ENCODE measurements at places on chromosomes 2 and 18. TPM values are rescaled to one million over a fixed set of nuclear protein-coding genes. Genes with fewer than 3 reads are reported as not detected.

Gene CCDC121
- 10.9 TPM for total RNA-seq

Gene RGPD8
- 1.2 TPM for total RNA-seq

Gene C2orf81
- 0.53 TPM for total RNA-seq

Gene CNGA3
- not detected for total RNA-seq

Gene ANO7
- 0.37 TPM for total RNA-seq

Gene FIGN
- 2.3 TPM for total RNA-seq

Gene STARD6
- total RNA-seq = not detected

Gene AFF3
- 2.8 TPM for total RNA-seq

Gene SAG
- total RNA-seq = not detected

Gene GULP1
- total RNA-seq = 34.6 TPM

Gene METTL8
- 39.3 TPM for total RNA-seq

Gene BZW1
- total RNA-seq = 375 TPM

Gene SETBP1
- total RNA-seq = 2.3 TPM

Gene ATOH8
- 16.9 TPM for total RNA-seq

Gene CDK15
- 0.90 TPM for total RNA-seq

Gene SERPINB7
- total RNA-seq = 0.21 TPM

Gene UPP2
- total RNA-seq = not detected

Gene C2orf66
- not detected for total RNA-seq

Gene ICA1L
- 2.1 TPM for total RNA-seq

Gene KANSL1L
- 27.1 TPM for total RNA-seq

Gene HOXD4
- 3.6 TPM for total RNA-seq

Gene SALL3
- not detected for total RNA-seq

Gene RAD51AP2
- total RNA-seq = not detected

Gene SANBR
- 9.4 TPM for total RNA-seq

Gene ELOA2
- total RNA-seq = not detected

Gene ACADL
- not detected for total RNA-seq

Gene NR4A2
- total RNA-seq = 5.2 TPM

Gene KCNJ3
- not detected for total RNA-seq

Gene FBXO36
- 0.67 TPM for total RNA-seq

Gene PXDN
- 3.1 TPM for total RNA-seq

Gene TUBB8B
- total RNA-seq = 0.69 TPM

Gene CHRND
- not detected for total RNA-seq

Gene AAMP
- total RNA-seq = 153 TPM

Gene ACTG2
- total RNA-seq = 0.24 TPM

Gene ITGA6
- 65.3 TPM for total RNA-seq

Gene REG1B
- not detected for total RNA-seq

Gene ALPI
- total RNA-seq = not detected

Gene MBP
- total RNA-seq = 65.2 TPM

Gene ALK
- total RNA-seq = 4.8 TPM

Gene RUFY4
- total RNA-seq = not detected

Gene PIEZO2
- total RNA-seq = 0.61 TPM

Gene NLRC4
- 0.03 TPM for total RNA-seq

Gene KIAA2012
- not detected for total RNA-seq

Gene OSBPL6
- 3.7 TPM for total RNA-seq

Gene FOXD4L1
- total RNA-seq = not detected

Gene LRP1B
- 0.03 TPM for total RNA-seq

Gene C2orf72
- 2.0 TPM for total RNA-seq

Gene OTOS
- not detected for total RNA-seq

Gene THSD7B
- not detected for total RNA-seq

Gene DNER
- total RNA-seq = 34.3 TPM

Gene BOK
- total RNA-seq = 9.0 TPM

Measured in SK-MEL-5 (cell line).